ENCODE measurements at places on chromosomes 2 and 18.

- no peak for DNase-seq
These were observed 35.9 kb downstream of the FHOD3 start for GRCh38 chr18:36333414-36333813.

DNA sequence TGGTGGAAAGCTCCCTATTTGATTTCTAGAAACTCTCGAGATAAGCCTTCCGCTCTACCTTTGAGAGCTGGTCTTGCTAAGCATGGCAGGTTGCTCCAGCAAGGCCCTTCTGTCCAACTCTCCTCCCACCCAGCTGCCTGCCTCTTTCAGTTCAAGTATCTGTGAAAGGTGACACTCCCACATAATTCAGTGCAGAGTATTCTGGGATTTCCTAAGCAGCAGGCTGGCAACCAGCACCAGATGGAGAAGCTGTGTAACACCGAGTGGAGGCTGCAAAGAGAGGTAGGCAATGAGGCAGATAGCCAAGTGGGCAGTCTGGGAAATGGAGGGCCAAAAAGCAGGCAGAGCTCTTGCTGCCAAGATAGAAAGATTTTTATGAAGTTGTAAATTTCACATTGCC, 88.4 kb upstream of the CAVIN2 start:
- DNase-seq = peak; percentile 9

DNA sequence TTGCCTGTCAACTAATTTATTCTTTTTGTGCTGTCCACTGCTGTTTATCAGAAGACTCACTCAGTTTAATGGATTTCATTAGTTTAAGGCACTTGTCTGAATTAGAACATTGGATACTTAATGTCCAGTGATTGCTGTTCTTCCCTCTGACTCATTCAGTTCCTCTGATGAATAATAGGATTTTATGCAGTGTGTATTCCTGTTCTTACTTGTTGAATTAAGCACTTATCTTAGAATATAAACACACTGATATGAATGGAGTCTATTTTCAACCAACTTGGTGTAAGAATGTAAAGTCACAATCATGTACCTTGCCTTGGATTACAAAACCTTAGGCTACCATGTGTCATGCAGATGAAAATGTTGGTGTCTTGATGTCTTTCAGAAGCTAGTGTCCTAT, 87.0 kb upstream of the PROKR1 start:
- no peak for DNase-seq

DNA sequence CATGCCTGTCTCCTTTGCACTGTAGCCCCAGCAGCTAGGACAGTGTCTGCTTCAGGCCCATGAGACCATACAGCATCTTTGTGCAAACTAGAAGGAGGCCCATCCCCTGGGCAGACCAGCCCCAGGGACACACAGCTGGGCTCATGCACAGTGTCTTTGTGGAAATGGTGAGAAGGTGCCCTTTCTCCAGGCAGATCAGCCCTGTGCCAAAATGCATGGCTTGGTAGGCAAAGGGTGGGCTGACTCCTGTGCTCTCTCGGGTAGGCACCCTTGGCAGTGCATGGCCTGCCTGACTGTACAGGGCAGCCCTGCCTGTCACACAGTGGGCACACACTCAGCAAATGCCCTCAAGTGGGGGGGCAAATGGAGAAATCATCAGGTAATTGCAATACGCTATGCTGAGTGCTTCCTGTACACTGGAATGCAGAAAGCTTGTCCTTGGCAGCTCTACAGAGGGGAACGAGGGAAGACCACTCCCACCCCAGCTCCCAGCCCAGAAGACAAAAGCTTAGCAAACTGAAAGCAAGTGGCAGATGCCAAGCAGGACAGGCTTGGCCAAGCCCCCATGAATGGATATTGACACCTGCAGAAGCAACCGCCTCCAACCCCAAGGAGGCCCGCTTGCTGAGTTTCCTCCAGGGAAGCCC, 21.6 kb downstream of the TNS1 start:
- peak; percentile 5 for DNase-seq

DNA sequence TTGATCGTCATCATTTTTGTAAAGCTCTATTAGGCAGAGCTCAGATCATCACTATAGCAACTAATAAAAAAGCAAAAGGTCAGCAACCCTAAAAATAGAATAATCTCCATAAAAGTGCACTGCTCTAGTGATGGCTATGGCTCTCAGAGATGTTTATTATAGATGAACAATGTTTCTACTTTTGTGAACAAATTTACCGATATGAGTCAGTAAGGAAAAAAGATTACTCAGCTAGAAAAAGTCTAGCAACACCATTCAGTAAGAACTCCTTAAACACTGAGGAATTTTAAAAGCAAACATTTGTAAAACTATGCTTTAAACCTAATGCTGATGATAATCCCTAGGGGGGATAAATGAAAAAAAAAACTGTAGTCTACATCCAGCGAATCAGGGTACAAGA, 69.6 kb downstream of the ACVR1C start:
- DNase-seq = no peak

DNA sequence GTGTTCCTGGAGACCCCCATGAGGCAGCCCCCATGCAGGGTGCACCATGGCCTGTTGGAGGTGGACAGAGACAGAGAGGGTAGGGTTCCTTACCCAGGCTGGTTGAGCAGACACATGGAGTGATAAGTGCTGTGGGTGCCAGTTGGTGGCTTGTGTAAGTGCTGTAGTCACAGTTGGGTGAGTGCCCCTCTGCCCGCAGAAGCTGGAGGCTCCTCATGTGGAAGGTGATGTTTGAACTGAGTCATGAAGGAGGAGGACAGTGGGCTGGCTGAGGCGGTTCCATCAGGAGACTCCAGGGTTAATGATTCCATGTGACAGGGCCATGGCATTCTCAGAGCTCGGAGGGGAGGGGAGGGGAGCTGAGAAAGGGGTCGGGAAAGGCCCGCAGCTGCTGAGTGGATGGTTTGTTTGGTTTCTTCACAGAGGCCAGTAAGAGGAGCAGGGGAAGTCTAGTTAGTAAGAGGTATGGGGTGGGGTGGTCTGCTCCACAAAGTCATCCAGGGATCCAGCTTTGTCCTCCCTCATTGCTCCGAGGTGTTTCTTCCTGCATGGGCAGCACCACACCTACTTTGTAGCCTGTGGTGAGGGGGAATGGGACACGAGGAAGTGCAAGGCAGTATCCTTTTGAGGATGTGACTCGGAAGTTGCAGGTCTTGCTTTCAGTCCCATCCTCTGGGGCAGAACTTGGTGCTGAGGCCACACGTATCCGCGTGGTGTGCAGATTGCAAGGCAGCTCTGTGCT, 13.6 kb downstream of the IMPA2 start:
- no peak for DNase-seq

GRCh38 chr2:109475531-109476210, 138.1 kb downstream of the SEPTIN10 start:
- no peak for DNase-seq

GRCh38 chr18:3388323-3388722, 61.6 kb upstream of the TGIF1 start:
- DNase-seq = no peak

DNA sequence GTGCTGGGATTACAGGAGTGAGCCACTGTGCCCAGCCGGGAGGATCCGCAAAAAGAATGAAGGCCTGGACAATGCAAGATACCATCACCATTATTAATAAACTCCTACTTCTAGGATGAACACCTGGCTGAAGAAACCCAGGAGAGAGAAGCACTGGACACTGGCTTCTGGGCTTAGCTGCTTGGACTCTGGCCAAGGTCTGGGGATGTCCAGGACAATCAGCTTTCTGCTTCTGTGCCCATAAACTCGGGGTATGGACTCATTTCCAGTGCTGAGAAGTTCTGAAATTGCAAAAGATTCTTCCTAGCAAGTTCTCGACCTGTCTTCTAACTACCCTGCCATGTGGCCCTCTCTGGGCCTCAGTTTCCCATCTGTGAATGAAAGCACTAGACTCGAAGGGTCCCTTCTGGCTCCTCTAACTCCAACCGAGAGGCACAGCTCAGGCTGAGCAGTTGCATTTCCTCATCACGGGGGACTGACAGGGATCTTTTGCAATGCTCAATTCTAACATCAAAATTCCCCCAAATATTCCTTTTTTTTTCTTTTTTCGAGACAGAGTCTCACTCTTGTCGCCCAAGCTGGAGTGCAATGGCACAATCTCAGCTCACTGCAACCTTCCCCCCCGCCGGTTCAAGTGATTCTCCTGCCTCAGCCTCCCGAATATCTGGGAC, 2.4 kb upstream of the SH2D6 start:
- no peak for DNase-seq

- no peak for DNase-seq
These were observed 1550.2 kb downstream of the LRP1B start for GRCh38 chr2:140580532-140581151.

DNA sequence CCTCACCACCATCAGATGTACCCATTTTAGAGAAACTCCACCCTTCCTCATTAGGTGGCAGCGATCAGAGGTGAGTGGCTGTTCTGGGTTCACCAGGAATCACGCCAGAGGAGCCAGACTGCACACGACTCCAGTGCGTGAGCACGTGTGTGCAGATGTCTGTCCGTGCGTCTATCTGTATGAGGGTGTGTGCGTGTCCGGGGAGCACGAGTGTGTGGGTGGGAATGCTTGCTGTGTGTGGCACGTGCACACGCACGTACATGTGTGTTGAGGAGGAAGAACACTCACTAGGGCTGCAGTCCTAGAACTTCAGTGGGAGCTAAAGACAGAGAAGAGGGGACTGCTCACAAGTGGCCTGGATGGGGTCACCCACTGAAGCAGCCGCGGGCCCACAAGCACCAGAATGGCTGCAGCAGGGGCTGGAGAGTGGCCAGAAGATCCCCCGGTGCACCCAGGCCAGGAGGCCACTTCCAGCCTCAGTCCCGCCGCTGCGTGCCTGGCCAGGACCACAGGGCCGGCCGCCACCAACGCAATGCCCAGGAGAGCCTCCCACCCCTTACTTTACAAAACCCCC, 13.9 kb downstream of the HDAC4 start:
- no peak for DNase-seq

DNA sequence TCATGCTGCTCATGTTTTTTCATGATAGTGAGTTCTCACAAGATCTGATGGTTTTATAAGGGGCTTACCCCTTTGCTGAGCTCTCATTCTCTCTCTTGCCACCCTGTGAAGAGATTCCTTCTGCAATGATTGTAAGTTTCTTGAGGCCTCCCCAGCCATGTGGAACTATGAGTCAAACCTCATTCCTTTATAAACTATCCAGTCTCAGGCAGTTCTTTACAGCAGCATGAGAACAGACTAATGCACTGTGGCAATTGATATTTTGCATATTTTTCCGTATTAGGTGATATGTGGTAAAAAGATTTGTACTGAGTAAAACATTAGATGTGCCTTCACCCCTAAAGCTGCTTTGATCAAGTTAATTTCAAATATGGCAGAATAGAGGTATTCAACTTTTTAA, 48.8 kb downstream of the RAB27B start:
- no peak for DNase-seq

DNA sequence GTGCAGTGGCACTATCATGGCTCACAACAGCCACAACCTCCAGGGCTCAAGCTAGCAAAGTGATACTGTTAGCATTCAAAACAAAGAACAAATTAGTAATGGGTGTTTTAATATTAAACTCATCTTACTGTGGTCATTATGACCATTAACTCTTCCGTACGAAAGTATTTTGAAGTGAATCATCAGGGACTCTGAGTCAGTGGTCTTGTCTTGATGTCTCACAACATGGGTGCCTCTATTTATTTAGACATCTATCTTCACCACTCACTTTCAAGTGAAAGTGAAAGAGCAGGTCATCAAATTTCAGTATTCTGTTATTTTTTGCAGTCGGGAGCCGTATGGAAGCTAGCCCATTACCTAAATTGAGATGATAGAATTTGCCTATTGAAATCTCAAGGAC, 1118.2 kb downstream of the DPP10 start:
- DNase-seq = no peak

- no peak for DNase-seq
These were observed 175.0 kb downstream of the SH3BP4 start for GRCh38 chr2:235126768-235127167.

DNA sequence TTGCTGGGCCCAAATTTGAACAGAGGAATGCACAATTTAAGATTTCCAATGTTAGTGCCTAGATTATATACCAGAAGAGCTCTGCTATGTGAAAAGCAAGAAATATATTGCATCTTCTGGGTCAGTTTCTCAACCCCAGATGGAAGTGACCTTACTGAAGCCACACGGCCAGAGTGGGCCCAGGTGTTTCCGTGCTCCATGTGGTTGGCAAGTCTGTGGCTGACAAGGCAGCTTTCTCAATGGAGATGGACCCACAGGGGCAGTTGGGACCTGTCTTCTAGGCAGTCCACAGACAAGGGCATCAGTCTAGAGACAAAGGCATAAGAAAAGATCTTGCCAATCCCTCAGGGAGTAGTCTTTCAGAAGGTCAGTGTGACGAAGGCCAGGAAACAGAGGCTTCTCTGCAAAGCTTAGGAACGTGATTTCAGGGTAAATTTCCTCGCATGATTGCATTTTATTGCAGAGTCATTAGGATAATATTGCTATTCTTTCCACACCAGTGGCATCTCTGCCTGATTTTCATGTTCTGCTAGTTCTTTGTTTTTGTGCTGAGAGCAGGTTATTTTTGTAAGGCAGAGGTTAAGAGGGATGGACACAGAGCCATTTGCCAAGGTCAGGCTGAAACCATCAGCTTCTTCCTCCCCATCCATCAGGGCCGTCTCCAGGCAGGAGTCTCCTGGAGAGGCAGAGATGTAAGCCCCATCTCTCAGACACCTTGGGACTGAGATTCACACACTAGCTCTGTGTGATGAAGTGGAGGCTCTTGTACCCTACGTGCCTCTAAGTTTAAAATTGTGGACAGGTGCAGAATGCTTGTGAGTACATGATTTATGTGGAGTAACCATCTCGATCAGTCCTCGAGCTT, 202.1 kb downstream of the ANKRD30B start:
- DNase-seq = no peak

DNA sequence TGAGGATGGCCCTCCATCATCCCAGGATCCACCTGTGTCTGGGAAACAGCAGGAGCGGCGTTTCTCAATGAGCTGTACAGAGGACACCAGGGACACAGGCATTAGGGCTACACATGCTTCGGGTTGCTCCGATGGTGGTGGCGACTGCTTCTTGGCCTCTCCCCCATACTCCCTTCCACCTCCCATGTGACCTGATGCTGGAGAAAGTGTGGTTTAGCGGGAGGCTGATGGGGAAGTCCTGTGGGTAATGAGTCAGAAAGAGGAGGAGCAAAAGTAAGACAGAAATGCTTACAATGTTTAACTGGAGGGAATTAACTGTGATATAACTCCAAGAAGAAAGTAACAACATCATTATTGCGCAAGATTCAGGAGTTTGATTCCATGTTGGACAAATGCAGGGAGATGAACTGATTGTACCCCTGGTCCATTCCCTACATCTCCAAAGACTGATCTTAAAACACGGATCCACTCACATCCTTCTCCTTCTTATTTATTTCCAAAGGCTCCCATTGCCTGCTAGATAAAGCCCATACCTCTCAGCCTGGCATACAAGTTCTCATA, 186.6 kb downstream of the NRP2 start:
- DNase-seq = no peak

DNA sequence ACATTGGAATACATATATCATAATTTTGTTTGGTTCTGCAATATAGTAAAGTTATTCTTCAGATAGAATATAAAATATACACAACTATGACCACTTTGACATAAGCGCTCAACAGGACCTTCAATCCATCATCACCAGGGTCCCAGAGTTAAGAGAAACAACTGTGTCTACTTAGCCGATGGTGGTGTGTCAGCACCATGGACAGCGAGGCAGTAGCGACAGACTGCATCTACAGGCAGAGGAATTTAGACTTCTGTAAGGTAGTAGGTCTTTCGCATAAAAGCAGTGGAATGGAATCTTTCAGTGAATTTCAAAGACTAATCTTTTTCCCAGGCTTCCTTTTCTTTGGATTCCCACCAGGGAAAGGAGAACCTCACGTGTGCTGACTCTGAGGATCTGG, 20.5 kb upstream of the LRPPRC start:
- DNase-seq = no peak

All from NCI-H2081 (cell line).